ENCODE measurements at places on chromosomes 13 and 19. TPM values are rescaled to one million over a fixed set of nuclear protein-coding genes. Genes with fewer than 3 reads are reported as not detected.

The NLRP11 gene
- total RNA-seq: 0.35 TPM

The SSC5D gene
- total RNA-seq: 9.4 TPM

The PDX1 gene
- total RNA-seq: not detected

The ZNF471 gene
- 9.3 TPM for total RNA-seq

The MAP4K1 gene
- 17.7 TPM for total RNA-seq

The KLK7 gene
- 1.0 TPM for total RNA-seq

The IRS2 gene
- total RNA-seq: 12.9 TPM

The PRR12 gene
- 27.4 TPM for total RNA-seq

The KLHL1 gene
- not detected for total RNA-seq

The ZNF20 gene
- total RNA-seq: 7.3 TPM

The ODAD3 gene
- 1.5 TPM for total RNA-seq

The JSRP1 gene
- 5.0 TPM for total RNA-seq

The SEMA6B gene
- 17.7 TPM for total RNA-seq

The PRR20A gene
- total RNA-seq: not detected

The ZNF540 gene
- 8.4 TPM for total RNA-seq

The ISYNA1 gene
- 68.6 TPM for total RNA-seq

The SNRNP70 gene
- total RNA-seq: 203 TPM

The GGN gene
- total RNA-seq: 1.6 TPM

The TEX29 gene
- total RNA-seq: not detected

The KLK4 gene
- not detected for total RNA-seq

The DHRS12 gene
- 20.4 TPM for total RNA-seq

The EEF1AKMT1 gene
- 10.7 TPM for total RNA-seq

The KLK2 gene
- total RNA-seq: not detected

The PRR22 gene
- 4.2 TPM for total RNA-seq

The ACOD1 gene
- not detected for total RNA-seq

The NXNL1 gene
- not detected for total RNA-seq

The NUMBL gene
- 24.3 TPM for total RNA-seq

The OLFM4 gene
- total RNA-seq: 40.9 TPM

The OR7A10 gene
- not detected for total RNA-seq

The SIGLEC8 gene
- 1.8 TPM for total RNA-seq

The ZNF569 gene
- total RNA-seq: 6.9 TPM

The MAU2 gene
- total RNA-seq: 69.8 TPM

The CLEC11A gene
- 9.6 TPM for total RNA-seq

The SPRED3 gene
- 8.7 TPM for total RNA-seq

The CEACAM16 gene
- total RNA-seq: not detected

The ERFL gene
- 0.69 TPM for total RNA-seq

The PEAK3 gene
- total RNA-seq: 2.1 TPM

The PLEKHA4 gene
- 79.1 TPM for total RNA-seq

The LRRC25 gene
- total RNA-seq: 13.1 TPM

The OXGR1 gene
- total RNA-seq: 0.72 TPM

The GPR108 gene
- 113 TPM for total RNA-seq

The ADM5 gene
- 2.1 TPM for total RNA-seq

The KCNK6 gene
- total RNA-seq: 7.2 TPM

The GPR183 gene
- total RNA-seq: 11.8 TPM

The ZNF559 gene
- total RNA-seq: 28.5 TPM

The CRX gene
- not detected for total RNA-seq

The DNAJC15 gene
- total RNA-seq: 18.8 TPM

The NEK3 gene
- total RNA-seq: 21.1 TPM

Data from kidney (tissue), 22 donors.